ENCODE measurements at places on chromosomes 7 and 10.

GRCh38 chr7:106524690-106525059 lies 136.3 kb downstream of the CCDC71L start:
- DNase-seq, result no peak

GRCh38 chr10:130550952-130551674 lies 414.9 kb downstream of the GLRX3 start:
- DNase-seq, result no peak

- no peak for DNase-seq
Observed at GRCh38 chr10:99958302-99958701, 51.4 kb downstream of the DNMBP start.

DNA sequence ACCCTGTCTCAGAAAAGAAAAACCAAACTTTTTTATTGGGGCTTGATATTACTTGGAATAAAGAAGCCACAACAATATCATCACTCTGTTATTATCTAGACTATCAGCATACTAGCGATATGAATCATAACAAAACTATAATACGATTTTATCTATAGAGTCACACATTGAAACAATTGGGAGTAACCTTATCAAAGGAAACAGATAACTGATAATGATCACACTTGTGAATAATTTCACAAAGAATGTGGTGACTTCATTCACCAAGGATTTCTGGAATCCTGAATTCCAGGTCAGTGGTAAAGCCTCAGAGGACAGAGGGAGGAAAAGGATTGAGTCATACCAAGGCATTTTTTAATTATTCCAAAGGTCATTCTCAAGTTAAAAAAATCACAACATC lies 32.1 kb upstream of the NMT2 start:
- no peak for DNase-seq

DNA sequence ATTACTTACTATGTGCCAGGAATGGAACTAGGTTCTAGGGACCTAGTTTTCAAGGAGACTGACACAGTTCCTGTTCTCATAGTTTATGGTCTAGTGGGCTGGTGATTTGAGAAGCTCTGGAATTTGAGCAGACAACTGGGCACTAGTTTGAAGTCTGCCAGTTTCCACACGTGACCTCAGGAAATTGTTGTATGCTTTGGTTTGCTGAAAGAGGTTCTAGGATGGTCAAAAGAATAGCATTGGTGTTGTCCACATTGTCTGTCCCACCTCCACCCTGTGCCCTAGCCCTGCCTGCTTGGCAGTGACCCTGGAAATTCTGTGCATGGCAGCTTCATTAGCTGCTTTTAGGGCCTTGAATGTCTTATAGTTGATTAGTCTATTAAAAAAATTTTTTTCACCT lies 28.7 kb downstream of the GBF1 start:
- DNase-seq, result no peak

DNA sequence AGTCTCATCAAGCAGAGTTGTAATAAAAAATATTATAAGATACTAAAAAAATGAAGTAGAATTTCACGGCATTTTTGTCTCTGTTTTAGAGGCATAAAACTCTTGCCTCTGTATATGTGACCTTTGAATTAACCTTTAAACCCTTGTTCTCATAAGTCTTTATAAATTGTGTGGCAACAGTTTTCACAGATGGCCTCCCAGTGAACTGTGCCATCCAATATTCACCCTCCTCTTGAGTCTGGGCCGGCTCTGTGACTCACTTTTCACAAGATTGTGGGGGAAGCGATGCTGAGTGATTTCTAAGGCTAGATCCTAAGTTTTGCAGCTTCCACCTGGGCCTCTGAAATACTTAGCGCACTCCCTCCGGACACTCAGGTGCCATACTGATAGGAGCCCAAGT lies 4.6 kb upstream of the USP6NL start:
- no peak for DNase-seq

DNA sequence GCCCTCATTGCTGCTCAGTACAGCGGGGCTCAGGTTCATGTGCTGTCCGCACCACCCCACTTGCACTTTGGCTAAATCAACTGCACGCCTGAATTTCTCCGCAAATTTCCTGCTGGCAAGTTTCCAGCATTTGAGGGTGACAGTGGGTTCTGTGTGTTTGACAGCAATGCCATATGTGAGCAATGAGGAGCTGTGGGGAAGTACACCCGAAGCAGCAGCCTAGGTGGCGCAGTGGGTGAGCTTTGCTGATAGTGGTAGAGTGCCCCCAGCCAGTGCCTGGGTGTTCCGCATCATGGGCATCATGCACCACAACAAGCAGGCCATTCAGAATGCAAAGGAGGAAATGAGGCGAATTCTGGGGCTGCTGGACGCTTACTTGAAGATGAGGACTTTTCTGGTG lies 103.9 kb upstream of the POT1 start:
- DNase-seq, result no peak

DNA sequence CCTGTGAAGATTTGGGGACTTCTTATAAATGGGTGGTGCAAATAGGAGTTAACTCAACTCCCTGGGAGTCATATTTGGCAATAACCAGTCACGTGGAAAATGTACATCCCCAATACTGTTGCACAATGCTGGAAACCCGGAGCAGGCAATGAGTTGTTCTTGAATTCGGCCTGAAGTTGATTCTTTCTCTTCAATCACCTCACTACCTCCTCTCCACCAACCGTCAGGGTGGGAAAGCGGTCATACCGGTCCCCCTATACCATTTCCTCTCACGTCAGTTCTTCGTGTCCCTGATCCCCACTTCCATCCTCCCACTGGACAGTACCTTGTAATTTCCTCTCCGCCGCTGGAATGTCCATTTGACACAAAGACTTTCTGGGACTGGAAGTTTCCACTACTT lies 2.8 kb downstream of the GIMAP5 start:
- DNase-seq, result no peak

Data from mucosa of gallbladder (tissue), 1 donor.